ENCODE measurements at places on chromosomes 1 and 21. TPM values are rescaled to one million over a fixed set of nuclear protein-coding genes. Genes with fewer than 3 reads are reported as not detected.
A peak's percentile ranks its signal among the peaks of the same experiment; 100 is the strongest.

DNA sequence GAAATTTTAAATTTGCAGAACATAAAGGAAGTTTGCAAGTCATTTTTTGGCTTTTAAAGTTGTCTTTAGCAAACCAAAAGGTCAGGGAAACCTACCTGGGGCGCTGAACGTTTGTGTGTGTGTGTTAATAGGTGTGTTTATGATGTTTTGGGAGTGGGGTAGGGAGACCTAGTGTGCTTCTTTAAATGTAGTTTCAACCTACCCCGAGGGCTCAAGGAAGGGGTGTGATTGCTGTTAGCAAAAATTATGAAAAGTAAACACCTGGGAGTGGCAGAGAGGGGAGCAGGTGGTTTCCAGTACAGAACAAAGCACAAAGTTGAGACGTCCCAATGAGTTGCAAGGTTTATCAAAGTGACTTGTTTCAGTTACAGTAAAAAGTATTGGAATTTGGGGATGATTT is 58.7 kb upstream of the WDR26 start:
- H3K4me3 ChIP-seq, result no peak overlapping the region
- H3K27me3 ChIP-seq, result no peaks in the 10 kb centered on the region
- DNase-seq, result no peak
- no peaks in the 10 kb centered on the region for H3K36me3 ChIP-seq

GRCh38 chr1:23816906-23817305 is 8.3 kb downstream of the HMGCL start:
- H3K27ac ChIP-seq, result no peak overlapping the region
- peaks cover 32% of the 10 kb centered on the region for H3K36me3 ChIP-seq
- no peaks in the 10 kb centered on the region for H3K27me3 ChIP-seq

DNA sequence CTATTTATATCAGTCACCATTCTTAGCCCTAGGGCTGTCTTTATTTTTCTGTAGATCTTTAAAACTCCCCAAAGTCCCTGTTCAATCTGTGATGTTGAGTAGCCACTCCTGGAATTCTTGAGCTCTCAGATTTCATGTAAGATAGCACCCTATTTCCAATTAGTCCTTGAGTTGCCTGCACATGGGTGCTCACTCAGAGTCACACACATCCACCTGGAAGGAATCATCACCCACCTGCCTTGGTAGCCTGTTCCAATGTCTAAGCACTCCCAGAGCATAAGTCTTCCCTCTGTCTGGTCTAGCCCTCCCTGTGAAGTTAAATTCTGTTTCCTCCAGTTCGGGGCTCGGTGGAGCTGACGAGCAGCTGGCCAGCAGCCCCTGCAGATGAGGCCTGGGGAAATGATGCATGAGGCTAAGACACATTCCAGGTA is 14.7 kb upstream of the ATF3 start:
- H3K27ac ChIP-seq, result no peak overlapping the region
- no peak for DNase-seq
- H3K4me1 ChIP-seq, result no peaks in the 10 kb centered on the region
- H3K36me3 ChIP-seq, result no peaks in the 10 kb centered on the region
- H3K4me3 ChIP-seq, result no peak overlapping the region

DNA sequence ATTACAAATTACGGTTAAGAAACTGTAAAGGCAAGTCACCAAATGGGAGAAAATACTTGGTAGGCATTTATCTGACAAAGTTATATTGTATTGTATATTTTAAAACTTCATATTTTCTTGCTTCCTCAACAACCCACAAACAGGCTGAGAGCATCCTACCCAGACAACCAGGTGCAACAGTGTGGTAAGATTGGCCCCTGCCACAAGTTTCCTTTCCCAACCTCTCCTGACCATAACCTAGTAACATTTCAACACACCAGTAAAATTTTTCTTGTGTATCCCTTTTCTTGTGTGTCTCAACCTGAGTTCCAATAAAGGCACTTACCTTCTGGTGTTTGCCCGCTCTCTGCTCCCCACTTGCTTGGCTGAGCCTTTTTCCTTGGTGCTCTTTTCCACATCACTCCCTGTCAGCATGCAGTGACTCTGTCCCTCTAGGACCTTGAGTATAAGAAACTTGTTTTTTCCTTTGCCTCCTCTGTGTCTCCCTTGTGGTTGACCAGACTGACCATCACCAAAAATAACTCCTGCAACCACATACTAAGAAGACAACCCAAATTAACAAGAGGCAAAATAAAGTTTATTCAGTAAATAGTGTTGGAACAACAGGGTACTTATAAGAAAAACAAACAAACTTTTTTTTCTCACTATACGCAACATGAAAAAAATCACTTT is 40.9 kb downstream of the FCRL3 start:
- no peak overlapping the region for H3K4me3 ChIP-seq
- no peaks in the 10 kb centered on the region for H3K36me3 ChIP-seq
- H3K27ac ChIP-seq, result no peak overlapping the region
- peaks cover 11% of the 10 kb centered on the region for H3K27me3 ChIP-seq
- DNase-seq, result no peak

- no peak overlapping the region for H3K27ac ChIP-seq
- no peaks in the 10 kb centered on the region for H3K27me3 ChIP-seq
Measured at GRCh38 chr1:180312926-180313325, 82.9 kb downstream of the LHX4 start.

DNA sequence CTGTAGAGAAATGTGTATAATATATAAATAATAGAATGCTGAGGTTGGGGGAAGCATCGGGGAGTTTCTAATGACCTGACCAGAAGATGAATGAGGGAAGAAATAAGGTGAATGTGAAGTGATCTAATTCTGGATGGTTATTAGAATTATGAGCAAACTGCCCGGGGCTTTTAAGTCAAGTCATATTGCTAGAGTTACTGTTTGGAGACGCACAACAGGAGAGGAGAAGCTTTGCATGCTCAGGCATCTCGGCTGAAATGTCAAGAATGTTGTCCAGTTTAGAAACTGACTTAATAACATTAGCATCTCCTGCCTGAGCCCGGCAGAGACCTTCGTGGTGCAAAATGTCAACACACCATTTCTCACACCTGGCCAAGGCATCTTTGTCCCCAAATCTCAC is 119.1 kb downstream of the RRAGC start:
- H3K27me3 ChIP-seq, result no peaks in the 10 kb centered on the region
- H3K4me1 ChIP-seq, result no peaks in the 10 kb centered on the region
- no peak for DNase-seq
- no peaks in the 10 kb centered on the region for H3K36me3 ChIP-seq

- no peaks in the 10 kb centered on the region for H3K27me3 ChIP-seq
- peaks cover under 1% of the 10 kb centered on the region for H3K4me1 ChIP-seq
- no peak overlapping the region for H3K4me3 ChIP-seq
- no peak overlapping the region for H3K27ac ChIP-seq
- no peaks in the 10 kb centered on the region for H3K36me3 ChIP-seq
Measured at GRCh38 chr1:99992760-99993467, 23.1 kb downstream of the SLC35A3 start.

DNA sequence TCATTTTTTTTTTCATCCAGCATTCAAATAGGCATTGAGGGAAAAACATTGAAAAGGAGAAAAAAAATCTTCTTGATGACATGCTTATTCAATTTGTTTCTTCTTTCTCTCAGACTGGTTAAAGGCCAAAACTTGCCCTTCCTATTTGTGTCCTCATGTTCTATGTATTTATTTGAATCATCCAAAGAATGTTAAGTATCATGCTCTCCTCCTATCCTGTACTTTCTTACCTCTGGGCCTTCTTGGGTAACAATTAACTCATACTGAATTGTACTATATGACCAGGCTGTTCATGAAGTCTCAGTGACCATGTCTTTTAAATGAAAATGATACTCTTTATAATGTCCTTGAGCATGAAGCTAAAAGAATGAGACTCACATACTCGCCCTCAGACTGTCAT is 36.5 kb upstream of the DENND1B start:
- no peak overlapping the region for H3K27ac ChIP-seq
- H3K4me1 ChIP-seq, result peaks cover 14% of the 10 kb centered on the region
- H3K27me3 ChIP-seq, result no peaks in the 10 kb centered on the region
- H3K4me3 ChIP-seq, result no peak overlapping the region
- no peaks in the 10 kb centered on the region for H3K36me3 ChIP-seq
- DNase-seq, result no peak

DNA sequence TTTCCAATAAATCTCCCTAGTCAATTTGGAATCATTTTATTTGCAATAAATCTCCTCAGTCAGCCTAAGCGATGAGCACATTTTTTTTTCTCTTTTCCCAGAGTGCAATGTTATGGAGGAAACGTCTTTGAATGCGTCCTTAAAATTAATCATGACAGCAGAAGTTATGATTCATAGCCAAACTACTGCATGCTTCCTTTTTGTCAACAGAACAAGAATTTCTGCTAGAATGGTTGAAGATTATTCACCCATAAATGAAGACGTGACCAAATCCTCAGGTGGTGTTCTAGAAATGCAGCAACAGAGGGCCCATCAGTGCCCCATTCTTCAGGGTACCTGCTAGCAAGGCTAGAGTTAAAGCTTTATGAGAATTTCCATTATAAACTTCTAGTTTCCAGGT is 407.9 kb upstream of the PKN2 start:
- no peaks in the 10 kb centered on the region for H3K36me3 ChIP-seq
- H3K27me3 ChIP-seq, result no peaks in the 10 kb centered on the region
- H3K27ac ChIP-seq, result no peak overlapping the region
- no peaks in the 10 kb centered on the region for H3K4me1 ChIP-seq
- DNase-seq, result no peak
- no peak overlapping the region for H3K4me3 ChIP-seq

GRCh38 chr1:219432191-219432606 is 180.7 kb downstream of the ZC3H11B start:
- no peak overlapping the region for H3K4me3 ChIP-seq
- H3K36me3 ChIP-seq, result no peaks in the 10 kb centered on the region
- DNase-seq, result no peak
- H3K27me3 ChIP-seq, result no peaks in the 10 kb centered on the region
- H3K27ac ChIP-seq, result no peak overlapping the region

DNA sequence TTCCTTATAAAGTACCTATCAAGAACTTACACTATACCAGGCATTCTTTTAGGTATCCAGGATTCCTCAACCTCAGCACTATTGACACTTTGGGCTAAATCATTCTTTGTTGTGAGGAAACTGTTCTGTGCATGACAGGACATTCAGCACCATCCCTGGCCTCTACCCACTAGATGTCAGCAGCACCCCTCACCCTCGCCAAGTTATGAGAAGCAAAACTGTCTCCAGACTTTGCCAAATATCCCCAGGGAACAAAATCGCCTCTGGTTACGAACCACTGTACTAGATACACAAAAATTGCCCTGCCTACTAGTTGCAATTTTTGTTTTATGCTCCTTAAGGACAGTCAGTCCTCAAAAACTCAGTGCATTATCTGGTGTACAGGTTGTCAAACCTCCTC is 35.7 kb downstream of the PALMD start:
- H3K36me3 ChIP-seq, result no peaks in the 10 kb centered on the region
- H3K27ac ChIP-seq, result no peak overlapping the region
- no peak for DNase-seq
- no peaks in the 10 kb centered on the region for H3K4me1 ChIP-seq
- no peaks in the 10 kb centered on the region for H3K27me3 ChIP-seq

- peak overlapping the region; percentile 45 for H3K27ac ChIP-seq
- H3K4me1 ChIP-seq, result peaks cover 16% of the 10 kb centered on the region
- H3K27me3 ChIP-seq, result no peaks in the 10 kb centered on the region
- no peak for DNase-seq
- H3K4me3 ChIP-seq, result peak overlapping the region; percentile 25
Measured at GRCh38 chr1:182602935-182603645, 1.1 kb downstream of the RGS16 start.

DNA sequence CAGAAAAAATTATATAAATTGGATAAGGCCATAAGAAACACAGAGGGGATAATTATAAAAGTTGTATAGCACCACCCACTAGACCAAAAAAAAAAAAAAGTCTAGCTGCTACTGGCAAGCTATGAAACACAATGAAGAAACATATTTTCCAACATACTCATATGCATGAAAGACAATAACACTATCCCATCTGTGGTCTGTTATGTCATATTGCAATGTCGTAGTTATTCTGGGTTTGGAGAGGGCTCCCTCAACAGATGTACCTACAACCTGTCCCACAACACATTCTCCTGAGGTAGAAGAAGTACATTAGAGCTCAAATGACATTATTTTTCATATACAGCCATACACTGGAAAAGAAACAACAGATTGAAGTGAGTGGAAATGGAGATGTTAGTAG is 517.6 kb upstream of the ADGRL4 start:
- H3K27me3 ChIP-seq, result no peaks in the 10 kb centered on the region
- H3K4me1 ChIP-seq, result no peaks in the 10 kb centered on the region
- no peak overlapping the region for H3K4me3 ChIP-seq

GRCh38 chr21:38467374-38467773 is 30.9 kb downstream of the ERG start:
- no peaks in the 10 kb centered on the region for H3K27me3 ChIP-seq
- no peak overlapping the region for H3K4me3 ChIP-seq
- H3K4me1 ChIP-seq, result no peaks in the 10 kb centered on the region
- H3K27ac ChIP-seq, result no peak overlapping the region
- no peaks in the 10 kb centered on the region for H3K36me3 ChIP-seq
- no peak for DNase-seq

GRCh38 chr1:186798960-186799688 is 29.6 kb upstream of the PLA2G4A start:
- H3K4me3 ChIP-seq, result no peak overlapping the region
- H3K27me3 ChIP-seq, result no peaks in the 10 kb centered on the region
- DNase-seq, result no peak
- H3K36me3 ChIP-seq, result no peaks in the 10 kb centered on the region
- H3K27ac ChIP-seq, result no peak overlapping the region

DNA sequence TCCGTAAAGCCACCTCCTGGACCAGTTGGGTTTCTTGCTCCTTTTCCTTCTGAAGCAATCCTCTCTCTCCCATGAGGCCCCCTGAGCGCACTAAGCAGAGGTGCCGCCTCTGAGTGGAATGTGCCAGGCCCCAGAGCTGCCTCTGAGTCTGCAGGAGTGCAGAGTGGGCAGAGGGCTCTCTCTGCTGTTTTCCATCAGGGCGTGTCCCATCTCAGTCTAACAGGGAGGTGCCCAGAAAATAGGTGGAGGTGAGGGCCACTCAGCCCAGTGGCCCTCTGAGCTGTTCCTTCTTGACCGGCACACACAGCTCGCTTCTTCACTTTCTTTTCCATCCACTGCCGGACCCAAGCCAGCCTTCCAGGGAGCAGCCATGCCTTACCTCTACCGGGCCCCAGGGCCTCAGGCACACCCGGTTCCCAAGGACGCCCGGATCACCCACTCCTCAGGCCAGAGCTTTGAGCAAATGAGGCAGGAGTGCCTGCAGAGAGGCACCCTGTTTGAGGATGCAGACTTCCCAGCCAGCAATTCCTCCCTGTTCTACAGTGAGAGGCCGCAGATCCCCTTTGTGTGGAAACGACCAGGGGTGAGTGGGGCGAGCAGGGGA is at the start of gene CAPN9:
CAPN9 (plus strand) TSS at position 262 of the 604 bp plus-strand sequence; CDS start at position 371, 109 bp downstream.
- peaks cover 16% of the 10 kb centered on the region for H3K4me1 ChIP-seq
- H3K36me3 ChIP-seq, result no peaks in the 10 kb centered on the region
- no peak within 1 kb of the TSS for H3K4me3 ChIP-seq
- peak; percentile 32 for DNase-seq
- H3K27me3 ChIP-seq, result no peaks in the 10 kb centered on the region
- peak within 1 kb of the TSS; percentile 55 for H3K27ac ChIP-seq

- H3K4me3 ChIP-seq, result no peak overlapping the region
- peak; percentile 73 for DNase-seq
- peaks cover 23% of the 10 kb centered on the region for H3K4me1 ChIP-seq
- no peaks in the 10 kb centered on the region for H3K27me3 ChIP-seq
Measured at GRCh38 chr1:226814751-226815537, 55.5 kb upstream of the PSEN2 start.

GRCh38 chr1:67169496-67169895 is 3.2 kb downstream of the IL23R start:
- no peak for DNase-seq
- H3K4me3 ChIP-seq, result no peak overlapping the region
- H3K4me1 ChIP-seq, result no peaks in the 10 kb centered on the region
- no peaks in the 10 kb centered on the region for H3K27me3 ChIP-seq

Gene CHI3L1
- not detected for total RNA-seq

Gene OR6K3
- not detected for total RNA-seq

All from transverse colon (tissue), 4 donors.